Stimulated activated CD8-positive, alpha-beta memory T cell treated with anti-CD3 and anti-CD28 coated beads, Interleukin-7, amount 100 ng/mL, for 24 hours (primary cell): ENCODE measurements at places on chromosomes 3 and 15.

DNA sequence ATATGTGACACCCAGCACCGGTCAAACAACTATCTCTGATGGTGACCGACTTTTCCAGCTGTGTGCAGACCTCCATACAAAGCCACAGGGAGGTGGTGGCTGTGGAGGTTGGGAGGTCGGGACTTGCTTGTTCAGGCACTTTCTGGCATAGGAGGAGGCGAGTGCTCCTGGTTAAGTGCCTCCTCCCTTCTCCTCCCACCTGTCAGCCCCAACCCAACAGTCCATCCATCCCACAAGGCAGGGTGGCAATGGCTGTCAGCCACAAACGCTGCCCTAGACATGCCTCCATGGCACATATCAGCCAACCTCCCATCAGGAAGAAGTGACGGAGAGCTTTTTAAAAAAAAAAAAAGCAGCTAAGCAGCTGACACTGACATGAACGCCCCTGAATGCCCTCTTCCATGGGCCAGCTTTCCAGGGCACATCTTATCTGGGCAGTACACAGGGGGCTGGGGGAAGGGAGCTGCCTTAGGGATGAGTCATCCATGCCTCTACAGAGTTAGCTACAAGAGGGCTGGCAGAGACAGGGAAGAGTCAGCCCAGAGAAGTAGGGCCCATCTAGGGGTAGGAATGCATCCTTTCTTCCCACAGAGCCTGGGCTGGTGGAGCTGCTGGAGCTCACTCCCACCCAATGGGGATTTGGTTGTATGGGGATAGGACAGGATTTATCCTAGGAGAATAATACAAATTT is 41.2 kb downstream of the CCDC12 start:
- DNase-seq, result no peak

DNA sequence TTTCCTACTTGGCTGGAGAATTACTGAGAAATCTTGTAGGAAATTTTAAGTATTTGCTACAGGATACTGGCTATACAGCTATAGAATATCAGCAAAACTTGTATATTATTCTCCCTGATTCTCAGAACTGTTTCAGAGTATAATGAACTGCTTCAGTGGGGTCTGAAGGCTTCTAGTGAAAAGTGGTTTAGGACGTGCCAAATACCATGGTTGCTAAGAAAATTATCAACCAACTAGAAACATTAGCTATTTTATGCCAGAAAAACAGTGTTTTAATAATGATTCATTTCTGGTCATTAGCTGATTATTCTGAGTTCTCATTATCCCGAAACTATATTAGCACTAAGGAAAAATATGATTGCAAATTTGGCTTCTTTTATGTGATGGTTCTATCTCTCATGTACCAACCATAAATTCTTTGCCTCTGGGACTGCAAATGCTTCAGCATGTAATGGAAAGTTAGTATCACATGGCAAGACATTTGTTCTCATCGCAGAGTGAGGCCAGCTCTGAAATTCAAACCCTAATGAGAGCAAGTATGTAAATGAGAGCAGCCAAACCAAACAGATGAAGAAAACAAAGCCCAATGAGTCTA is 11.0 kb upstream of the TSC22D2 start:
- no peak for DNase-seq

DNA sequence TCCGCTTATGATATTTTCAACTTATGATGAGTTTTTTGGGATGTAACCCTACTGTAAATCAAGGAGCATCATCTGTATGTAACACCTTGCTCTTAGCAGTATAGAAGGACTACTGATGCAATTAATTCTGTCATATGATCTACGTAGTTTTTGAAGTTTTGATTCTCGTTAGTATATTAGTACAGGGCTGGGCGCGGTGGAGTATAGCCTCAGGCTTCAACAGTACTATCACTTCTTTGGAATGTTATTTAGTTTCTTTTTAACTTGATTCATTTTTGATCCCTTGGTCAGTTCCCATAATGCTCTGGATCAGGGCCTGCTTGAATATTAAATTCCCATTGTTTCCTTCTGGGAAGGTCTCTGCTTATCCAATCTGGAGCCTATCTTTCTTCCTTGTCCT is 23.9 kb upstream of the AP4E1 start:
- DNase-seq, result no peak

DNA sequence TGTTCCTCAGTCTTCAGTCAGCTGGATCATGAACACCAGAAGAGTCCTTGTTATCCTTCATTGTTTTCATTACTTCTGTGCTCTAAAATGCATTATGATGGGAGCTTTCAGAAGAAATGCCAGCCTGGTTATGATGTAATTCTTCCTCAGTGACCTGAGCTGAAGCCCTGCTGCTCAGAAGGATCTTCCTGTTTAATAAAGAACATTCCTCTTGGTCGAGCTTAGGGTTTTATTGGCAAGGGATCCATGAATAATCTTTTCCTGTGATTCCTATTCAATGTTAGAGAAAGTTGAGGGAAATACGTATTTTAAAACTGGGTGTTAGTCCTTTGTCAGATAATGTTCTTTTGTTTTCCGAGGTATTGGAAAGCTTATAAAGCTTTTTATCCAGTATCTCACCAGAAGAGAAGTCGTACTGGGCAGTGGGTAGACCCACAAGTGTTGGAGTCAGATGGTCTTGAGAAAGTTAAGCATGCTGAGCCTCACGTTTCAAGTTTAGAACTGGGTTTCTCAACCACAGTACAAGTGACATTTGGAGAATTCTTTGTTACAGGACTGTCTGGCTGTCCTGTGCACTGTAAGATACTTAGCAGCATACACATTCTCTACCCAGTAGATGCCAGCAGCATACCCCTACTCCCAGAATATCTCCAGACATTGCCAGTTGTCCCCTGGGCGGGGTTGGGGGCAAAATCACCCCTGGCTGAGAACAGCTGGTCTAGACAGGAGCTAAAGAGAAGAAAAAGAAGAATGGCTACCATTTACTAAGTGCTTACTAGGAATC is 212.3 kb upstream of the BHLHE40 start:
- no peak for DNase-seq

GRCh38 chr3:60812502-60812901 is 438.8 kb downstream of the FHIT start:
- no peak for DNase-seq

GRCh38 chr3:125528920-125529319 is 8.9 kb upstream of the SNX4 start:
- no peak for DNase-seq

GRCh38 chr15:57698243-57698642 is 8.3 kb upstream of the POLR2M start:
- no peak for DNase-seq

DNA sequence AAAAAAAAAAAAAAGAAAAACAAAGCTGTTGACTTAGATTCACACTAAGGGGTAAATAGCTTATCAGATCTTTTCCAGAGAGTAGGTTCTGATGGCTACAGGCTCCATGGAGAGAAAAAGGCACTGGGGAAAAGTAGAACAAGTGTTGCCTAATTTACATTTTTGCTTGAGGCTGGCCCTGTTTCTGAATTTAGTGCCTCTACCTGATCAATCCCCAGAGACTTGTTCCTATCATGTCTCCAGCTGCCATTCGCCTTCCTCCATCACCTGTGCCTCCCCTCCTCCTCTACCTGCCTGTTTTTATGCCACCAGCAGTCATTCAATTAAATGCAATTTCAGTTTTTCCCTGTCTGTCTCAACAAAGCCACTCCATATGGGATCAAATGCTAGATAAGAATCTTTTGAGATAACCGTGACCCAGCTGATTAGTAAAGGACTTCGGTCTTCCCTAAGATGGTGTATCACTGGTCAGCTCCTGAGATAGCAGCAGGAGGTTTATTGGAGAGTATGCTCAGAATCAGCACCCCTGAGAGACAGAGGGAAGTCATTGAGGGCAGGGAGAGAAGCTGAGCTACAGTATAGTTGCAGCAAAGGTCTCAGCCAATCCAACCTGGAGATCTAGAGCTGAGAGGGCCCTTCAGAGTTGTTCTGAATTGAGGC is 88.1 kb upstream of the GADL1 start:
- DNase-seq, result no peak
